ENCODE measurements at places on chromosomes 6 and 20.

GRCh38 chr6:63352069-63352543, 32.3 kb upstream of the LGSN start:
- DNase-seq = no peak

- no peak for DNase-seq
Observed at GRCh38 chr20:32320305-32320704, 37.8 kb upstream of the ASXL1 start.

DNA sequence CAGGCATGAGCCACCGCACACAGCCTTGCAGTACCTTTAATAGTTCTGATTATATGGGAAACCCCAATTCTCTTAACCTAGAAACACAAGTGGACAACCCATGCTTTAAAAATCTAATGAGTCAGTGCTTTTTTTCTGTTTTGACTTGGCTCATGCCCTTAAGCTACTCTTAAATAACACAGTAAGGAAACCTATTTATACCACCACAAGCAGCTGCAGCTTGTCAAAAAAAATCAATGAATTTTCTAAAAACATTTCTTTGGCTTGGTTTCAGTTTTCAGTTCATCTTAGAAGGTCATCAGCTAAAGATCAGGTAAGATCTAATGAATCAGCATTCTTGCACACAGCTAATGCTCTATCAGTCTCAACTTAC, 124.1 kb upstream of the DST start:
- DNase-seq = no peak

DNA sequence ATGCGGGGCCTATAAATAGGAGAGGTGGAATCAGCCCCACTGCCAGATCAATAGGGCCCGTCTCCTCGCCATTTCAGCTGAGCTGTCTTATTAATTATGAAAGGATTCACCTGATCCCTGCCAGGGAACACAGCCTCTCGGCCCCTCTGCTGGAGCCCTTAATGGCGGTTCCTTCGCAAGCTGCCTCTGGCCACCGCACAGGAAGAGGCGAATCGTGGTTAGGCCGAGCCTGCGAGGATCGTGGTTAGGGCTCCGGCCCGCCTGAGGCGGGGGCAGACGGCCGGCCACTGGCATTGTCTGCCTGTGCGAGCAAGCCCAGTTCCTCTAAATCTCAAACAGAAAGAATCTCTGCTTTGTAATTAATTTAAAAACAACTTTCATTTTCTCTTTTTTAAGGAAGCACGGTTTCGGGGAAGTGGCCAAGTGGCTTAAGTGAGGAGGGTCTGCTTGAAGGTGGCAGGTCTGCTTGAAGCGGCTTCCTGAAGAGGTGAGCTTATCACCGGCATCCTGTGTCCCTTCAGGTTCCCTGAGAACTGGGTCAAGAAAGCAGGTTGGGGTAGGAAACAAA, 9.2 kb downstream of the NRN1 start:
- no peak for DNase-seq
